ENCODE measurements at places on chromosomes 5 and 9. TPM values are rescaled to one million over a fixed set of nuclear protein-coding genes. Genes with fewer than 3 reads are reported as not detected.
A peak's percentile ranks its signal among the peaks of the same experiment; 100 is the strongest.

Gene MRRF
- total RNA-seq, result 39.3 TPM

DNA sequence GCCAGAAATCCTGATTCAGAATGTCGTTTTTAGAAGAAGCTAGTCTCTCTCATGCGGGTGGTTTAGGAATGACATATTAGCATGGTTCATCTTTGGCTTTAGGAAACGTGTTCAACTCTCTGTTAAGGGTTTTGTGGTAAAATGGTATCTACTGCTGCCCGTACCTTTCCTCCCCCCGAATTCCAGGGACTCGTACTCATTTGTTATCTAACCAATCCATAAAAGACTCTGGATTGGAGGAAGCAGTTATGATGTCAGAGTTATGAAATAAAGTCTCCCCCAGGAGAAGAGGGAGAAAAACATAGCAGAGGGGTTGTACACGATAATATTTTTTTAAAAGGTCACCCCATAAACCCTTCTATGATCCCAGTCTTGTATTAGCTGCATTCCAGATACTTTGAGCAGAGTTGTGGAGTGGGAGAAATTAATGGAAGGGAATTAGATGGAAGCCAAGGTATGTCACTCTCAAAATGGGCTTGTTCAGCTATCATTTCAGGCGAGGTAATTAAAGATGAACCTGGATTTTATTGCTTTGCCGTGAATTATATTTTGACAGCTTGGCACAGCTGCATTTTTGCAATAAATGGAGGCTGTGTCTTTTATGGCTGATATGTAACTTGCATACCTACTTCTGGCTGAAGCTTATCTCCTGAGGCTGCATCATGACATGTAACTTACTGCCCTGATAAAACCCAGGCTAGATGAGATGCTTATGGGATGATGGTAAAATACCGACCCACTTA, 31.3 kb downstream of the RAI14 start:
- H3K4me3 ChIP-seq, result no peak overlapping the region
- no peak for DNase-seq
- no peak overlapping the region for H3K27ac ChIP-seq
- H3K36me3 ChIP-seq, result no peaks in the 10 kb centered on the region
- H3K27me3 ChIP-seq, result no peaks in the 10 kb centered on the region
- H3K4me1 ChIP-seq, result peaks cover 40% of the 10 kb centered on the region

- DNase-seq, result no peak
- no peaks in the 10 kb centered on the region for H3K36me3 ChIP-seq
- H3K4me1 ChIP-seq, result peaks cover 11% of the 10 kb centered on the region
- no peak overlapping the region for H3K27ac ChIP-seq
These were observed 12.9 kb downstream of the GRXCR2 start for GRCh38 chr5:145859897-145860296.

DNA sequence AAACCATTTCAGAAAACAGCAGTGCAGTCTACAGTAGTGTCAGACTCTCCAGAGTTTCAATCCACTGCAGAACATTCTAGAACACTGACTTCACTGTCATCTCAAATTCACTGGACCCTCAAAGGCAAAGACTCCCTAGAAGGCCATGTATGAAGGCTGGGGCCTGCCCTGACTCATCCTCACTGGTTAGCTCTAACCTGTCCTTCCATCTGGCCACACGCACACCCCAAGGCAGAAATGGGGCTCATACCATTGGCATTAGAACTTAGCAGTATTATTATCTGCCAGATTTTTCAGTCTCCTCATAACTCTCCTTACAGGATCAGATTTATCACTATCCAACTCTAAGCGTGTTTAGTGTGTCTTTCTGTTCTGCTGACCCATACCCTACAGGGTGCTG, 20.4 kb downstream of the S1PR3 start:
- H3K36me3 ChIP-seq, result no peaks in the 10 kb centered on the region
- no peak overlapping the region for H3K4me3 ChIP-seq
- H3K27ac ChIP-seq, result no peak overlapping the region
- no peaks in the 10 kb centered on the region for H3K4me1 ChIP-seq
- DNase-seq, result no peak
- H3K27me3 ChIP-seq, result no peaks in the 10 kb centered on the region

DNA sequence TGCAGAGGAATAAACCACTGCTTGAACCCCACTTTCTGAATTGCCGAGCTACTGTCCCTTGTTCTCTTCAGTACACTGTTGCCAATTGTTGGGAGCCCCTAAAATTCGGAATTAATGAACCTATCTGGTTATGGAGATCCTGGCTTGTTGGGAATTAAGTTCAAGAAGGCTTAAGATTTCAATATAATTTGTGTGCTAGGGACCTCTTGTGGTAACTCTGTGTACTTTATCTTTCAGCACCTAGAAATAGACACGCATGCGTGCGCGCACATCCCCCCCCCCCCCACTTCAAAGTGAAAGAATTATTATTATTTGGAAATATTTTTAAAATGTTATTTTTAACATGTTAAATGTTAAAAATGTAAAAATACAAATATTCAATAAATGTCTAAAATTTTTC, 53.3 kb upstream of the FAM169A start:
- no peak overlapping the region for H3K27ac ChIP-seq
- no peaks in the 10 kb centered on the region for H3K36me3 ChIP-seq
- no peak overlapping the region for H3K4me3 ChIP-seq

- no peak for DNase-seq
- H3K36me3 ChIP-seq, result peaks cover 18% of the 10 kb centered on the region
- H3K27me3 ChIP-seq, result no peaks in the 10 kb centered on the region
- H3K4me3 ChIP-seq, result no peak overlapping the region
- peak overlapping the region; percentile 38 for H3K27ac ChIP-seq
- peaks cover 22% of the 10 kb centered on the region for H3K4me1 ChIP-seq
These were observed 5.5 kb upstream of the DBN1 start for GRCh38 chr5:177478711-177479646.

GRCh38 chr5:10320793-10321192, 13.1 kb upstream of the CMBL start:
- no peaks in the 10 kb centered on the region for H3K27me3 ChIP-seq
- no peak overlapping the region for H3K27ac ChIP-seq
- H3K36me3 ChIP-seq, result no peaks in the 10 kb centered on the region
- H3K4me3 ChIP-seq, result no peak overlapping the region

GRCh38 chr5:169803077-169803981, 166.3 kb downstream of the DOCK2 start:
- H3K4me1 ChIP-seq, result no peaks in the 10 kb centered on the region
- no peak for DNase-seq
- H3K36me3 ChIP-seq, result no peaks in the 10 kb centered on the region
- H3K27ac ChIP-seq, result peak overlapping the region; percentile 1
- H3K4me3 ChIP-seq, result no peak overlapping the region

- no peaks in the 10 kb centered on the region for H3K27me3 ChIP-seq
- no peak overlapping the region for H3K4me3 ChIP-seq
- no peaks in the 10 kb centered on the region for H3K4me1 ChIP-seq
- H3K36me3 ChIP-seq, result no peaks in the 10 kb centered on the region
These were observed 8.8 kb upstream of the UBE2QL1 start for GRCh38 chr5:6439588-6440550.

- DNase-seq, result no peak
- no peaks in the 10 kb centered on the region for H3K27me3 ChIP-seq
- H3K27ac ChIP-seq, result no peak overlapping the region
- peaks cover 6% of the 10 kb centered on the region for H3K4me1 ChIP-seq
These were observed 34.5 kb upstream of the BASP1 start for GRCh38 chr5:17182981-17183380.

DNA sequence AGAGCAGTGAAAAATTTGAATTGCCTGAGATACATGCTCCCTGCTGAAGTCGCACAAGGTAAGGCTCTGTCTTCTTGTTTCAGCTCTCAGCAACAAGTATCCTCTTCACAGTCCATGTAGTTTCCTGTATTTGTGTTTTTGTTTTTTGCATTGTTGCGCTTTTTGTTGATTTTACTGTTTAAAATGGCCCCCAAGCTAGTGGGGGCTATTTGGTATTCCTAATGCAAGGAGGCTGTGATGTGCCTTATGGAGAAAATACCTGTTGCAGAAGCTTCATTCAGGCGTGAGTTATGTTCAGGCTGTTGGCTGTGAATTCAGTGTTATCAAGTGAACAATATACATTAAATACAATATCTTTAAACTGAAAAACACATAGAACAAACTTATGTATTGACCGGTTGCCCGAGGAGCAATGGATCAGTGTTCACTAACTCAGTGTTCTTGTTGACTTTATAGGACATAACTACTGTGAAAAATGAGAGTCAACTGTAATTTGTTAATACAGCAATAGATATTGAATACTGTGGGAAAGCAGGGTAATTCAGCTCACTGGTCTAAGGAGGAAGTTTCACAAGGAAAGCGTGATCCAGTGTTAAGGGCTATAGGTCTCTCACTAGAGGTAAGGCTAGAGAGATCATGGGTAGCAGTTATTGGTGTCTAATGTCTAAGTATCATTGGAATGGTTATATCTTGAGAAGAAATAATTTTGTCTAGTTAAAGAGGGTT, 150.5 kb downstream of the GCNT1 start:
- H3K4me1 ChIP-seq, result no peaks in the 10 kb centered on the region
- DNase-seq, result no peak
- no peak overlapping the region for H3K4me3 ChIP-seq
- H3K36me3 ChIP-seq, result no peaks in the 10 kb centered on the region

- H3K4me1 ChIP-seq, result no peaks in the 10 kb centered on the region
- no peaks in the 10 kb centered on the region for H3K36me3 ChIP-seq
- no peak overlapping the region for H3K4me3 ChIP-seq
- no peak overlapping the region for H3K27ac ChIP-seq
- no peaks in the 10 kb centered on the region for H3K27me3 ChIP-seq
- DNase-seq, result no peak
These were observed 355.8 kb upstream of the GRAMD2B start for GRCh38 chr5:126067404-126067803.

DNA sequence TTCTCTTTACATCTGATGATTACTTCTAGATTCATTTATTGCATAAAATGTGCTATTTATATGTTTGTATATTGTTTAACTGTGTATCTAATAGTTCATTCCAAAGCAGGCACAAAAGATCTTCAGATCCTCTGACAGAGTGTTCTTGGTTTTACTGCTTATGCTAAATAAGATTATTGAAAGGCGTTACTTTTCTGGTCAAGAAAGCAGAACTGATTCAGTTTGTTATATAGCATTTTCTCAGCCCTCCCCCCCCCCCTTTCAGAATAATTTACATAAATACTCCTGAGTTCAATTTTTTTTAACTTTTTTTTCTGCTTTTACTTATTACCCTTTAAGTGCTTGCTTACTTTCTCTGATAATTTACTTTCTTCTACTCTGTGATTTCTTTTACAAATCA, 15.4 kb downstream of the CDC42SE2 start:
- H3K27me3 ChIP-seq, result no peaks in the 10 kb centered on the region
- no peak overlapping the region for H3K4me3 ChIP-seq
- H3K27ac ChIP-seq, result no peak overlapping the region
- DNase-seq, result no peak

GRCh38 chr5:143428738-143429420, 25.4 kb upstream of the NR3C1 start:
- H3K27me3 ChIP-seq, result no peaks in the 10 kb centered on the region
- DNase-seq, result no peak
- H3K27ac ChIP-seq, result no peak overlapping the region
- H3K36me3 ChIP-seq, result no peaks in the 10 kb centered on the region
- H3K4me1 ChIP-seq, result no peaks in the 10 kb centered on the region

DNA sequence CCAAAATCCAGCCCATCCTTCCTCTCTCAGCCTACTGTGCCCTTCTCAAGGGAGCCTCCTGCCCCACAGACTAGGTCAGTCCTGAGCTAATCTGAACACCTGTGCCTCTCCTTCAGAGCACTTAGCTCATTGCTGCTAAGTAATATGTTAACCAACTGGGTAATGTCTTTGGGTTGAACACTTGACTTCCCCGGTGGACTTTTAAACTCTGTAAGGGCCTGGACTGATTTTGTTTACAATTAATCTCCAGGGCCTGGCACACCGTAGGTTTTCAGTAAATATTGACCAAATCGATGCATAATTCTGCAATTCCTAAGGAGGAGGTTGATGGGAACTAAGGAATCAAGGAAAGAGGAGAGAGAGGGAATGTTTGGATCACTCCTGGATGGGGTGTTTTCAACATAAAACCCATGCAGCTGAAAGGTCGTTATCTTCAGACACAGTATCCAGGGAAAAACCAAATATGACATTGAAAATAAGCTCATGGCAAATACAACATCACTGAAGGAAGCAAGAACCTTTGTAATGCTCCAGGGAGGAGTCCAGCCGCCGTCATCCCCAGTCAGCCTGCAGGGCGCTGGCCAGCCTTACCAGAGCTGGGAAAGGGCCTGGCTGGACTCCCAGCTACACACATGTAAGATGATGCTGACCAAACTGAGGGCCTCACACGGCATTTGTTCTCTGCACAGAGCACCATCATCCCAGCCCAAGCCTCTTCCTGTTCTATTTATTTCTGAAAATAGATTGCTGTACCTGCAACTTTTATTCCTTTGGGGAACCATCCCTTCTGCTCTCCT, 166.3 kb downstream of the C5orf15 start:
- no peaks in the 10 kb centered on the region for H3K4me1 ChIP-seq
- peaks cover 63% of the 10 kb centered on the region for H3K27me3 ChIP-seq
- no peak overlapping the region for H3K4me3 ChIP-seq
- no peak overlapping the region for H3K27ac ChIP-seq
- H3K36me3 ChIP-seq, result no peaks in the 10 kb centered on the region

GRCh38 chr5:186091-187041, 4.9 kb upstream of the LRRC14B start:
- no peak for DNase-seq
- H3K27ac ChIP-seq, result no peak overlapping the region
- H3K4me3 ChIP-seq, result no peak overlapping the region
- H3K4me1 ChIP-seq, result peaks cover 9% of the 10 kb centered on the region
- no peaks in the 10 kb centered on the region for H3K36me3 ChIP-seq

DNA sequence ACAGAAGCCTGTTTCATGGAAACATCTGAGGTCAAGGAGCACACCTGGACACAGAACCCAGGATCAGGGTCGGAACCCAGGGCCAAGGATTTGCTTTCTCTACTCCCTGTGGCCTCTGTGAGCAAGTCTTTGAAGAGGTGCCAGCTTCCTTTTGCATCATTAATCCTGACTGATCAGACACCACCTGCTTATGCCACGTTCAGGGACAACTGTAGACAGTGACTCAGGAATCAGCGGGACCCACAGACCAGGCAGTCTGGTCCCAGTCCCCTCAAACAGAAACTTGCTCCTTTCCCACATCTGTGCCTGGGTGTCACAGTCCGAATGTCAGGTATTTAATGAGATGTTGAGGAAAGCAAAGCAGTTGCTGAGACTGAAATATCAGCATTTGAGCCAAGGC, 154.8 kb downstream of the SGCD start:
- DNase-seq, result no peak
- H3K27me3 ChIP-seq, result no peaks in the 10 kb centered on the region
- H3K27ac ChIP-seq, result no peak overlapping the region

GRCh38 chr9:5354184-5354583, 14.5 kb upstream of the RLN1 start:
- no peaks in the 10 kb centered on the region for H3K36me3 ChIP-seq
- no peaks in the 10 kb centered on the region for H3K4me1 ChIP-seq
- H3K27me3 ChIP-seq, result no peaks in the 10 kb centered on the region
- no peak for DNase-seq

GRCh38 chr5:171724468-171725204, 61.0 kb upstream of the SMIM23 start:
- no peak for DNase-seq
- no peaks in the 10 kb centered on the region for H3K4me1 ChIP-seq

Gene SPINK7
- 241 TPM for total RNA-seq

GRCh38 chr5:48192-48591, 43.8 kb upstream of the PLEKHG4B start:
- no peaks in the 10 kb centered on the region for H3K36me3 ChIP-seq
- DNase-seq, result no peak
- peaks cover 2% of the 10 kb centered on the region for H3K4me1 ChIP-seq
- H3K27ac ChIP-seq, result no peak overlapping the region

Gene TMEM252
- total RNA-seq, result not detected

Data from esophagus squamous epithelium (tissue), 5 donors.